ENCODE measurements at places on chromosomes 13 and 19.
A peak's percentile ranks its signal among the peaks of the same experiment; 100 is the strongest.

DNA sequence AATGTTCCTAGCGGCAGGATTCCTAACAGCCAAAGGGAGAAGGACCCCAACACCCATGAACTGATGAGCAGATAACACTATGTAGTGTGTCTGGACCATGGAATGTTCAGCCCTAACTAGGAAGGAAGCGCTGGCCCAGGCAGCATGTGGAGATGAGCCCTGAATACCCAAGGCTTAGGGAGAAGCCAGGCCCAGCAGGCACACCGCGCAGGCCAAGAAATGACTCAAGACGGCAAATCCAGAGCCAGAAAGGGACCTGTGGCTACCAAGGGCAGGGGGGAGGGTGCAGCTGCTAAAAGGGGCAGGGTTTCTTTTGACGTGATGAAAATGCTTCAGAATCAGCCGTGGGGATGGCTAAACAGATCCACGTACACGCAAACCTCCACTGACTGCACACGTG lies 20.7 kb upstream of the TINCR start:
- no peak for DNase-seq

GRCh38 chr13:88802886-88803285 lies 1131.7 kb downstream of the SLITRK5 start:
- DNase-seq = no peak

- DNase-seq = no peak
Measured at GRCh38 chr13:110318920-110319319, 11.8 kb downstream of the COL4A2 start.

DNA sequence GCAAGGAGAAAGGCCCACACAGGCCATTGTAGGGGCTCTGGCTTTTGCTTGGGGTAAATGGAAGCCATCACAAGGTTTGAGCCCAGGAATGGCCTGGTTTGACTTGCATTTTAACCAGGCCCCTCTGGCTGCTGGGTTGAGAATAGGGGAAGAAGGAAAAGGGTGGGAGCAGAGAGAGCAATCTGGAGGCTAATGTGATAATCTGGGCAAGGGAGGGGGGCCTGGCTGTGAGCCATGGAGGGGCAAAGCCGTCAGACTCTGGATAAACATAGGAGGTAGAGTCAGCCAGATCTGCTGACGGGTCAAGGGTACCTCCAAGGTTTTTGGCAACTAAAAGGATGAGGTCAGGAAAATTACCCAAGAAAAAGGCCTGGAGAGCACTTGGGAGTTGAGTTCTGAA lies 41.6 kb downstream of the RFX2 start:
- no peak for DNase-seq

DNA sequence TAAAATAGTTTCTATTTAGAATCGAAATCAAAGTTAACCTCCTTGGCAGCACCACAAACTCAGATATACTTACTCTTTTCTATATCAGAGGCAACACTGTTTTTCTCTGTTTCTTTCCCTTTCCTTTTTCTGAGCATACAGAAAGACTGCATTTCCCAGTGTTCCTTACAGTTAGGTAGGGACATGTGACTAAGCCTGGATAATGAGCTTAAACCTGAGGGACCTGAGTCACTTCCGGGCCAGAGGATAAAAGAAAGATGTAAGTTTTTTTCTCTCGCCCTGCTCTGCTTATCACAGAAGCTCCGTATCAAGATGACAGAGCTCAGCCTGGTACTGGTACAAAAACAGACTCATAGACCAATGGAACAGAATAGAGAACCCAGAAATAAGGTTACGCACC lies 531.9 kb downstream of the KLF12 start:
- DNase-seq = no peak

DNA sequence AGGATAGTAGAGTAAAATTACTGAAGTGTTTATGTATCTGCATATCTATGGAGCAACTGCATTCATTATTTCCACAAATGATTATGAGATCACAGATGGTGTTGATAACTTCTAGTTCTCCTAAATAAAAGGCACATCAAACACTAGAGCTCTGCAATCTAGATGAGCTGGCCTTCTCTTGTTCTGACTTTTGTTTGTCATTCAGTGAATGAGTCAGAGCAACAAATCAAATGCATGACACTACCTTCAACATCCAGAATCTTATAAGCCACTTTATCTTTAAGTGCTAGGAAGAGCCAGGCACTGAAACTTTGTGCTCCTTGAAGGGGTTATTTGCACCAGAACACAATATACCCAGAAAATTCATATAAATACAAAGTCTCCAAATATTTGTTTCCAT lies 456.0 kb downstream of the PCDH17 start:
- DNase-seq = no peak

- no peak for DNase-seq
Measured at GRCh38 chr13:25689539-25689938, 317.8 kb downstream of the ATP8A2 start.

DNA sequence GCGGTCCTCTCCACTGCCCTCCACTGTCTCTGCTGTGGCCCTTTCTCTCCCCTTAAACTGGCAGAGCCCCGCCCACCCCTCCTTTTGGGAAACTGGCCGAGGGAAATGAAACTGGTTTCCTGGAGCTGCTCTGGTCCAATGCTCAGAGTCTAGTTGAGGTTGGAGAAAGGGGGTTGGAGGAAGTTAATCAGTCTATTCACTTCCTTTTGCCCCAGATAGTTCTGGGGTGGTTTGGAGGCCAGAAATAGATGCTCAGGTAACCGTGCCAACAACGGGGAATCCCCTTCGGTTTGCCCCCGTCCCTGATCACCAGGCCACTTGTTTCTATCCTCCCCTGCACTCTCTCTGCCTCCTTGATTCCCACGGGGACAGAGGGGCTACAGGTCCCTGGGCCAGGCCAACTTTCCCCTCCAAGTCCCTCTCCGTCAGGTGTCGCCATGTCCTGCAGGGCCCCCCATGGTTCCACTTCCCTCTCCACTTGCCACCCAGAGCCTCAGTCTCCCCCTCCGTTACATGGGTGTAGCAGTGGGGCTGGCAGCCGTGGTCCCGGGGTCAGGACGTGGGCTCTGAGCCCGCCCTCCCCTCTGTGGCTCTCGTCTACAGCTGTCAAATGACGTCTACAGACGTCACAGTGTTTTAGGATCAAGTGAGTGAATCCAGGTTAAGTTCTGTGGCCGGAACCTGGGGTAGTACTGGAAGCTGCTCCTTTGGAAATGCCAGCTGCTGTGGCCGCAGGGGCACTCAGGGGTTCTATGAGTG lies at the start of gene IL4I1:
TSS of gene IL4I1 (minus strand) at position 25 of the 759 bp plus-strand sequence. CDS start 727 bp downstream, outside the sequence.
- DNase-seq = peak; percentile 69

DNA sequence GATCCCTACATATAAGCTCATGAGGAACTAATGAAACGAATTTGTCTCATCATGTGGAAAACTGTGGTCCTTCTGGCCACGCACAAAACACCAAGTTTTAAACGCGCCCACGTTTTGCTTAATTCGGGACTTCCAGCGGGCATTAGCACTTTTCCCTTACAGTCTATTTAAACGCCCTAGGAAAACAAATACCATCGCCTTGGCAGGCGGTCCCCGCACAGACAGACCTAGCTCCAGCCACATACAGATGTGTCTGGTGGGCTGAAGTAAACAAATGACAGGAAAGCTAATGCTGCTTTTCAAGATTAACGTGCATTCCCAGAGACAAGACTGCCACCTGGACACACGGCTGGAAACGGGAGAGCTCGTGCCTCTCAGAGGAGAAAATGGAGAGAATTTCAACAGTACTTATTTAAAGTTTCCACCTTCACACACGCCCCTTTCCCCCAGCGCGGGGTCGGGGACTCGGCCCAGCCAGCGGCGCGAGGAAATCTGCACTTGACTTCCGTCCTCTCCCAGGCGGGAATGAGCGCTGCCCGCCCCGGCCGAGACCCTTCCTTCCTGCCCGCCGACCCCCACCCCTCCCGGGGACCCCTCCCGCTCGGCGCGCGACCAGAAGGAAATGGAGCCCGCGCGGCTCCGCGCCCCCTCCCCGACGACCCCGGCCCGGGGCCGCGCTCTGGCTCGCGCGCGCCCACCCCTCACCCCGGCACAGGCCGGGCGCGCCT lies 931 bp downstream of the USP12 start:
- no peak for DNase-seq

DNA sequence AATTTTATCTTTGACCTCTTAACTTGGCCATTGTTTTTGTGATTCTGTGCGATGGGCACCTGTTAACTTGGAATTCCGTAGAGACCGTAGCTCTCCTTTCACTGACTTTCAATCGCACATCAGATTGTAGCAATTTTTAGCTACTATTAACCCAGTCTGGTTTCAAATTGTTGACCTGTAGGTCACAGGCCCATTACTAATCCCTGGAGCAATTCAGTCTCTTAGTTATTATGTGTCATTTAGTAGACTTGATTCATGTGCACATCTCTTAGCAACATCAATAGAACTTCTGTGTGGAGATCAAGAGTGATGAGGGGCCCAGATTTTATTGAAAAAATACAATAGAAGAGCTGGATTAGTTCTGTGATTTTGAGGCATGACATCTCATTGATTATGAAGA lies 549.6 kb upstream of the SLC10A2 start:
- no peak for DNase-seq

GRCh38 chr13:112131713-112132113 lies 64.8 kb downstream of the SOX1 start:
- DNase-seq = no peak

DNA sequence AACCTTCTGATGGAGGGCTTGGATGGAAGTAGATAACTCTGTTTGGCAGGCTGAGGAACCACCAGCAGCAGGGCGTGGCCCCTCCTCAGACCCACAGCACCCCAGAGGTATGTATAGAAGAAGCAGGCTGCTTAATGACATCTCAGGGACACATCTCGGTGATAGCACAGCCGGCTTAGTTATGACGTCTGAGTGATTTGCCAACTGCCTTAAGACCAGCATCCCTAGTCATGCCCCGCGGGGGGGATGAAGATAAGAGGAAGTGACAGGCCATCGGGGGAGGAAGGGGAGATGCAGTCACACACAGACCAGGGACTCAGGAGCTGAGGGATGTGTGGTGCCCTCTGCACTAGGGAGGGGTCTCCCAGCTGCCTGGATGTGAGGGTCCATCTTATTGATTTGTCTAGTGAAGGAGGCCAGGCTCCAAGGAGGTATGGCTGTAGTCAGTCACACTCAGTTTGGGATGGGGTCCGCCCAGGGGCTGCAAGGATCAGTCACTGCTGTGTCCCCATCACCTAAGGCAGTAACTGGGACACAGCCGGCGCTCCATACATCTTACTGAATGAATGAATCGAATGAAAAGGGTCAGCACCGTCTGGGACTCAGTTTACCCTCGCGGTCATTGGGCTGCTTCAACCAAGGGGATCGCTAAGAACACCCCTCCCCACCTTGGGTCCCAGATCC lies 19.2 kb upstream of the ERCC1 start:
- no peak for DNase-seq

DNA sequence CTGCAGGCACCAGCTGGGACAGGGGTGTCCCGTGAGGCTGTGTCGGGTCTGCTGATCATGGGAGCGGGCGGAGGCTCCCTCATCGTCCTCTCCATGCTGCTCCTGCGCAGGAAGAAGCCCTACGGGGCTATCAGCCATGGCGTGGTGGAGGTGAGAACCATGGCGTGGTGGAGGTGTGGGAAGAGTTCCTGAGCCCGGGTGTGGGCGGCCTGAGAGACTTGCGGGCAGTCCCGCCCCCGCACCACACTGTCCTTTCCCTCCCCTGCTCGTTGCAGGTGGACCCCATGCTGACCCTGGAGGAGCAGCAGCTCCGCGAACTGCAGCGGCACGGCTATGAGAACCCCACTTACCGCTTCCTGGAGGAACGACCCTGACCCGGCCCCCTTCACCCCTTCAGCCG lies 10.7 kb downstream of the APLP1 start:
- no peak for DNase-seq

- no peak for DNase-seq
Measured at GRCh38 chr13:23870356-23871140, 18.7 kb downstream of the MIPEP start.

- DNase-seq = no peak
Measured at GRCh38 chr13:61142506-61142905, 273.1 kb downstream of the PCDH20 start.

DNA sequence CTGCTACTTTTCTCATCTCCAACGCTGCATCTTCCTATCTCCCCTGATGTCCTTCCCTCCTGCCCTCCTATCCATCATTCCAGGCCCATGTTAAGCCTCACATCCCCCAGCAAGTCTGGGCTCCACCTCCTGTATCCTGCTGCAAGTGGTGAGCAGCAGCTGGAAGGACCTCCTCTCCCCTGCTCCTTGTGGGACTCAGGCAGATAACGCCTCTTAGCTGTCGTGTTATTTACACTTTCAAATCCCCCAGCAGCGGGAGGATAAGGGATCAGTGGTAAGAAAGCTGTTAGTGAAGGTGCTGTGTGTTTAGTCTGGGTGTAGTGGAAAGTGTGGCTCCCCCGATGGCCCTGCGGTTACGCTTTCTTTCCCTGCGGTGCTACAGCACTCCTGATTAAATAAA lies 211.9 kb downstream of the ZNF536 start:
- no peak for DNase-seq

DNA sequence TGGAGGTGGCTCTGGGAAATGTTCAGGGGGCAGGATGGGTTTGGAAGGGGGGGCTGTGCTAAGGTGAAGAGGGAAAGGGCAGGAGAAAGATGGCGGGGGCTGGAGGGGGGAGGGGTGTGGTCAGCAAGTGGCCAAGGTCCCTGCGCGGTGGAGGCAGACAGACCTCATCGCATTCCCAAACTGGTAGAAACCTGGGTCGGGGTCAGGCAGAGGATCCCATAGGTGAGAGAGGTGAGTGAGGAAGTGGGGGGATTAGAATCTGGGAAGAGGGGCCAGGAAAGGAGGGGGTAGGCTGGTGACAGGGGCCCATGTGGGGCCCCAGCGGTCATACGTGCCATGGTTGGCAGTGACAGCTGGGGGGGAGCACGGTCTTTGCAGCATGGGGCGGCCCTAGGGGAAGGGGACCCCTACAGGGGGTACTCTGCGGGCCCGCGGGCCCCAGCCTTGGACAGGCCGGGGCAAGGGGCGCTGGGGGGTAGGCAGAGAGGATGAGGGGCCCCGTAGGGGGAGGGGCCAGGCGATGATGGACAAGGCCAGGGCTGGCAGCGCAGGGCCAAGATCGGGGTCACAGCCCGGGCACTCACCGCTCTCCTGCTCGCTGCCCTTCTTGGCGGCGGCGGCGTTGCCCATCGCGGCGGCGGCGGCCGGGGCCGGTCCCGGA lies 514 bp downstream of the PRKACA start:
- DNase-seq = no peak

DNA sequence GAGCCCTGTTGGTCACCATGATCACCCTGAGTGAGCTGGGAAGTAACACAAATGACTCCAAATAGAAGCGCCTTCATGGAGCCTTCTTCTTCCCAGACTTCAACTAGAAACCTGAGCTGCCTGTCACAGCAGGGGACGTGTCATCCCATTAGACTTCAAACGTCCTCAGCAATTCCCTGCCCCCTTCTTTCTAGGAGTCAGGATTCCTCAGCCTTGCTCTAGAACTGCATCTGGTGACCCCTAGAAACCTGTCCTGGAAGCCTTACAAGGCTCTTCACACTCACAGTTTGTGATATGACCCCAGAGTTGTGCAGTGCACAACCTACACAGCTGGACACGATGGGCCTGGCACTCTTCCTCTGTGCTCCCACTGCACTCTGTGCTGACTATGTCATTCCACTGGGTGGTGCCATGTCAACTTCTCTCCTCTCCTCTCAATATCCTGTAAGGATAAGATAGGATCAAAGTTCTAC lies 23.6 kb upstream of the TTYH1 start:
- DNase-seq = no peak

- DNase-seq = no peak
Measured at GRCh38 chr19:38061294-38061693, 154.3 kb downstream of the SIPA1L3 start.

Measured in T-helper 17 cell (primary cell).